Activated gamma-delta T cell treated with Interleukin-2 at 50 U/mL for 16 hours (primary cell): ENCODE measurements at places on chromosomes 1 and 21.

- DNase-seq, result no peak
Measured at GRCh38 chr1:233368789-233369130, 41.2 kb downstream of the MAP3K21 start.

DNA sequence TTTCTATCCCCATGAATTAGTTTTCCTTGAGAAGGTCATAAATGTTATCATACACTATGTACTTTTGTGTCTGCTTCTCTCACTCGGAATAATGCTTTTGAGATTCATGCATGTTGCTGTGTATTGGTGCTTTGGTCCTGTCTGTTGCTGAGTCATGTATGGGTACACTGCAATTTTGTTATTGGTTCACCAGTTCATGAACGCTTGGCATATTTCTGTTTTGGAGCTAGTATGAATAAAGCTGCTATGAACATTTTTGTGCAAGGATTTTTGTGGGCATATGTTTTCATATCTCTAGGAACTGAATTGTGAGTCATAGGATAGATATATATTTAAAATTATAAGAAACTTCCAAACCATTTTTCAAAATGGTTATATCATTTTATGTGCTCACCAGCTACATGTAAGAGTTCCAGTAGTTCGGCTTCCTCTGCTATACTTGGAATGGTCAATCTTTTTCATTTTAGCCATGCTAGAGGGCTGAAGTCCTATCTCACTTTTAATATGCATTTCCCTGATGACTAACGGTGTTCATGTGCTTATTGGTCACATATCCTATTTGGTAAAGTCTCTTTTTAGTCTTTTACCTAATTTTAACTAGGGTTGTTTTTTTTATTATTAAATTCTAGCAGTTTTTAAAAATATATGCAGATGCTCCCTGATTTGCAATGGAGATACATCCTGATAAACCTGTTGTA lies 38.2 kb downstream of the ETS2 start:
- no peak for DNase-seq

DNA sequence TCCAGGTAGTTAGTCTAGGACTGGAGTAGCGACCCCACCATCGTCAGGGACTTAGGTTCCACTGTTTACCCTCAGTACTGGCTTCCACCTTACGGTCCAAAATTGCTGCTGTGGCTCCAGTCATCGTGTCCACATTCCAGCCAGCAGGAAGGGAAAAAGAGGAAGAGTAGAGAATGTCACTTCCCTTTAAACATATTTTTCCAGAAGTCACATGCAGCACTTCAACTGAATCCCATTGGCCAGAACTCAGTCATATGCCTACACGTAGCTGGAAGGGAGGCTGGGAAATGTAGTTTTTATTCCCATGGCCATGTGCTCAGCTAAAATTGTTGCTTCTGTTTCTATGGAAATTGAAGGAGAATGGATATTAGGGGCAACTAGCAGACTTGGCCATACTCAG lies 84.1 kb upstream of the SELENON start:
- DNase-seq, result no peak

DNA sequence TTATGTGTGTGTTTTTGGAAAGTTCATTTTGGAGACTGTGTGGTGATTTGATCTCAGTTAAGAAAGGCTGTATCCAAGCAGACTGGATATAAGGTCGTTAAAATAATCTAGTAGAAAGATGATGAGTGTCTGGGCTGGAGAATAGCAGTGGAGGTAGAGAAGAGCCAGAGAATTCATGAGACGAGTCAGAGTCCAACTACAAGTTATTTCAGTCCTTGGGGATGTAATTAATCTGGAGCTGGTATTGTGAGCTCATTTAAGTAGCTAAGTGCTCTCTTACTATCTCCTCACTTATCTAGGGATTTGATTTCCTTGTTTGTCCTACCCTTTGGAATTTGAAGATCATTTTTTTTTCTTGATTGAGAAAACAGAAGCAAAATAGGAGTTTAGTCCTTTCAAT lies 1219.0 kb upstream of the ADGRL4 start:
- DNase-seq, result no peak

DNA sequence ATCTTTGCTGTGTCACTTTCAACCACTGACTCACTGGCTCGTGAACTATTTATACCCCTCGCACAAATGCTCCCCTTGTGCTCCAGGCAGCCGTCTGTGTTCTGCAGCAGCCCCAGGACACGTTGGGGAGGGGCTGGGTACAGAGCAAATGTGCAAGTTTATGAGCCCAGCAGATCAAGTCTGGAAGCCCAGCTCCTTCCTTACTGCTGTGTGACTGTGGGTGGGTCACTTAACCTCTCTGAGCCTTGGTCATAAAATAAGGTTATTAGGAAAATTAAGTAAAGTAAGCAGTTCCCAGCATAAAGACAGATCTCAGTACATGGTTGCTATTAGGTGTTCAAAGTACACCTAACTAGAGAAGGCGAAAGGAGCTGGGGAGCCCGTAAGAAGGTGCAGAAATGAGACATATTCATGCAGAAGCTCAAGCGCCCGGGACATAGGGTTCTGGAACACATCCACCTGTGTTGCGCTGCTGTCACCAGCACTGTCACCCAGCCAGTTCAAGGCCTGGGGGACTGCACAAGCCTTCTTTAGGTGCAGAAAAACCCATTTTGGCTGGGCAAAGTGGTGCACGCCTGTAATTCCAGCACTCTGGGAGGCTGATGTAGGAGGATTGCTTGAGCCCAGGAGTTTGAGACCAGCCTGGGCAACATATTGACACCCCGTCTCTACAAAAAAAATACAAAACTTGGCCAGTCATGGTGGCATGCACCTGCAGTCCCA lies 13.8 kb downstream of the EFHD2 start:
- no peak for DNase-seq

DNA sequence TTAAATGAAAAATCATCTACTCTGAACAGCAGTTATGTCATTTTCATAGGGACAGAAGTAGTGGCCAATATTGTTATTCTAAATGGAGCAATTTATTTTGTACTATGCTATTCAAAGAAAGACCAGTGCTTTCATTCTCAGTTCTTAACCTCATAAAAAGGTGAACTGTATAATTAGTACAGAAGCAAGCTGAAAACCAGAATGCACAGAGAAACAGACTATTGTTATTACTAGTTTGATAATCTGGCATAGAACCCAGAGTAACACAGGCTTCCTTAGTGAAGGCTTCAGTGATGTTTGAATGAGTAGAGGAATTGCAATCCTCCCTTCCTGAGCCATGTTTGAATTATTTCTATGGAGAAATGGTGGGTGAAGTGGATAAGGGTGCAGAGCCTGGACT lies 131.6 kb upstream of the LRRC7 start:
- DNase-seq, result no peak

DNA sequence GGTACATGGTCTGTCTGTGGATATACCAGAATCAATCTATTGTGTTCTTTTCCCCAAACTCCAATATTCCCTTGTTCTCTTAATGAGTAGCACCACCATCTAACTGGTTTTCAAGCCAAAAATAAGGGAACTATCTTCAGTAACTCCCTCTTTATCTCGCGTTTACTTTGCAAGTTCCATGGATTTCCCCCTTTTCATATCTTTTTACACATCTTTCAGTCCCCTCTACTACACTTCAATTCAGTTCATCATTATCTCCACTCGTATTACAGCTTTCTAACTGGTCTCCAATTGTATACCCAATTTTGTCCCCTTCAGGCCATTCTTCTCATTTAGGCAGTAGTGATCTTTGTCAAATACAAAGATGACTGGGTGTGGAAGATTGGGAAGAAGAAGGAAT lies 4.1 kb upstream of the TMCO1 start:
- DNase-seq, result no peak

DNA sequence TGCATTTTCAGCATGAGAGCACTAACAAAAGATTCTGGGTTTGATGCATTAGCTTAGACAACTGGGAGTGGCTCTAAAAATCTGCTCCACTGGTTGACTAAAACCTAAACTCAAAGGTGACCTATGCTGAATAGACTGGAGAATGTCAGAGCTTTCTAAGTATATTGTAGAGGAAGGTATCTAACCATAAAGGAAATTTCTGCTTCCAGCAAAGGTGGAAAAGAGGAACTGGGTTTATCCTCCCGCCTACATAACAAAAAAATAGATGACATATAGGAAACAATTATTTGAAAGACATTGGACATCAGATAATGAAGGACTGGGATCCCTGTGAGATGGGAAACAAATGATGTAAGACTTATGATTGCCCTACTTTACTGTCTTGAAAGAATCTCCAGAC lies 35.8 kb upstream of the CR2 start:
- DNase-seq, result no peak

GRCh38 chr1:91792489-91793071 lies 93.4 kb downstream of the TGFBR3 start:
- no peak for DNase-seq

- DNase-seq, result no peak
Measured at GRCh38 chr1:18816808-18817207, 42.7 kb downstream of the TAS1R2 start.

DNA sequence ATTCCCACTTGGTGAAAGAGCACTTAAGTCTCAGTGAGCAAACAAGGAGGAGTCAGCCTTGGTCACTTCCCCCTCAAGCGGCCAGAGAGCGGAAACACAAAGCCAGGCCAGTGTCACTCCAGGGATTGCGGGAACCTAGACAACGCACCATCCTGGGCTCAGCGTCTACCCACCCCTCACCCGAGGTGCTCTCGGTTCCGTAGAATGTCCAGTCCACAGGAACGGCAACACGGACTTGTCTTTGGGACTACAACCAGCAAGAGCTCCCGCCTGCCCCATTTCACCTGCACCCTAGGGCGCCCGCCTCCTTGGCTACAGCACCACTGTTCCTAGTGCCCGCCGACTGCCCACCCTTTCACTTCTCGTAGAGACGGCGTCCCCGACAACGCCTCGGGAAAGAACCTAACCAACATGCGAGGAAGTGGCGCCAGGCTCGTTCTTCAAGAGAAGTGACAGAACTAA lies 509 bp downstream of the GDAP2 start:
- DNase-seq, result peak; percentile 38

GRCh38 chr1:232837087-232837486 lies 31.9 kb downstream of the MAP10 start:
- no peak for DNase-seq

- DNase-seq, result peak; percentile 64
Measured at GRCh38 chr1:205354259-205355074, 2.3 kb downstream of the KLHDC8A start.

GRCh38 chr1:112818990-112819689 lies 104.0 kb upstream of the PPM1J start:
- DNase-seq, result no peak

GRCh38 chr21:45990049-45990711 lies 8.6 kb downstream of the COL6A1 start:
- peak; percentile 3 for DNase-seq

GRCh38 chr1:206911064-206911663 lies 10.6 kb downstream of the FCMR start:
- DNase-seq, result no peak

DNA sequence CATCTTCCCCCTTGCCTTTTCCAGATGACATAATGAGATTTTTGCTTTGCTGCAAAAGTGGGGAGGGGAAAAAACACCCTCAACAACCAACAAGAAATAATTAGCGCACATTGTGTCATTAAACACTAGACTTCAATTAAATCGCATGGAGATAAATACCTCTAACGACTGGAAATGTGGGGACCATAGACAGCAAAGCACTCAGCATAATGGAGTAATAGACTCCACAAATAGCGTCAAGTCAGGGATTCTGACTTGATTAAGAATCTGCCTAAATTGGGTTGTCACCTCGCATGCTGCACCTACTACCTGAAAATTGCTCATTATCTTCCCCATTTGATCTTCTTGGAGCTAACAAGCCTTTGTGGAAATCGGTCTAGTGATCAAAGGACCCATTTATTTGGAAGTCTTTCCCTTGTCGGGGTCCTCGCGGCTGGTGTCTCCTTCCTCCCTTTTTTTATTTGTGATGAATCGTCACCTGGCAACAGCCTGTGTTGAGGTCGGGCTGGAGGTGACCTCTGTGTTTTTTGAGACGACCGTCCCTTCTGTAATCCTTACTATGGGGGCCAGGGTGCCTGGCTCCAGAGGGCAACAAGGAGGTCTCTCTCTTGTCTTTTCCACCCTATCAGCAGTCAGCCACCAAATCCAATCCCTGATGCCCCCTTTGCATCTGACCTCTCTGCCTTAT lies 75.3 kb upstream of the IGSF21 start:
- DNase-seq, result no peak

DNA sequence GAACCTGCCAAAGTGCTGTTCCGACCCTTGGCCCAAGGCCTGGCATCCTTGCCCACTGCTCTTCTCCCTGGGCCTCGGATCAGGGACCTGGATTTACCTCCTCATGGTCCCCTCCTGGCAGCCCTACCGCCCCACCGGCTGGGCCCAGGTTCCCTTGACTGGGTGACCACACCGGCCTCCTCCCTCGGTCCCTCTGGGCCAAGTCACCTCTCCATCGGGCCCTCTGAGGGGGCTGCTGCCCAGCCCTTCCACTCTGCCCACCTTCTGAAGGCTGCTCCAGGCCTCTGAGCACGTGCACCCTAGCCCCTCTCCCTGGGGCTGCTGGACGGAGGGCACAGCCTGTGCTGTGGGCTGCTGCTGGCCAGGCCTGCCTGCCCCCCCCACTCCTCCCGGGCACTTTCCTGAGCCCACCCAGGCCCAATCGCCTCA lies 9.3 kb upstream of the MMEL1 start:
- no peak for DNase-seq

GRCh38 chr1:198328458-198329032 lies 171.7 kb downstream of the NEK7 start:
- DNase-seq, result no peak

- DNase-seq, result no peak
Measured at GRCh38 chr1:239956263-239956662, 135.4 kb upstream of the FMN2 start.

DNA sequence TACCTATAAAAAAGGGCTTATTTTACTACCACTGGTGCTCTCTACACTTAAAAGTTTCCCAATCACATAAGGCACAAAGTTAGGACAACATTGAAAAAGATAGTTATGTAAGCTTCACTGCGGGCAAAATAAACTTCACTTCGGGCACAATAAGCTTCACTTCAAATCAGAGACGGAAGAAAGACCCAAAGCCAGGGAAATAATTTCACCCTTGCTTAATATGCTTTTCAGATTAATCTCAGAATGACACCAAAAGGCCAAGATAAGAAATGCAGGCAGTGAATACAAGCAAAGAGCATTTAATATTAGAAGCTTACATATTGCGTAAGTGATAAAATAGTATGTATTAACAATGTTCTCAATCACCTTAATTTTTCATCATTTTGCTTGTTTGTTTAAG lies 444.2 kb downstream of the SETD4 start:
- DNase-seq, result no peak

DNA sequence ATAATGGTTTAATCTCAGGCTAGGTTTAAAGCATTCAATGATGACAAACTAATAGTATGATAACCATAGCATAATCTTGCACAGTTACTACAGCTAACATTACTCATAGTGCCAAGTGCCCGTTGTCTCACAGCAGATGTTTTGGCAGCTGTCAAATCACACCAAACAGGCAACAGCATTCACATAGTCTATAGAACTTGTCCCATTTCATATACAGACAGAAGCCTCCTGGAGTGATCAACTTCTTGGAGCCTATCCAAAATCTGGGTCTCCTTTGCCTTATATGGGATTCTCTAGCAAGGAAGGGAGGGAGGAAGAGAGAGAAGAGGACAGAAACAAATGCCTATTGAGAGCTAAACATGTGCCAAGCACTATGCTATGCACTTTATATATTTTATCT lies 250.6 kb upstream of the ZP4 start:
- DNase-seq, result no peak
